ENCODE measurements at places on chromosomes 1 and 21.

DNA sequence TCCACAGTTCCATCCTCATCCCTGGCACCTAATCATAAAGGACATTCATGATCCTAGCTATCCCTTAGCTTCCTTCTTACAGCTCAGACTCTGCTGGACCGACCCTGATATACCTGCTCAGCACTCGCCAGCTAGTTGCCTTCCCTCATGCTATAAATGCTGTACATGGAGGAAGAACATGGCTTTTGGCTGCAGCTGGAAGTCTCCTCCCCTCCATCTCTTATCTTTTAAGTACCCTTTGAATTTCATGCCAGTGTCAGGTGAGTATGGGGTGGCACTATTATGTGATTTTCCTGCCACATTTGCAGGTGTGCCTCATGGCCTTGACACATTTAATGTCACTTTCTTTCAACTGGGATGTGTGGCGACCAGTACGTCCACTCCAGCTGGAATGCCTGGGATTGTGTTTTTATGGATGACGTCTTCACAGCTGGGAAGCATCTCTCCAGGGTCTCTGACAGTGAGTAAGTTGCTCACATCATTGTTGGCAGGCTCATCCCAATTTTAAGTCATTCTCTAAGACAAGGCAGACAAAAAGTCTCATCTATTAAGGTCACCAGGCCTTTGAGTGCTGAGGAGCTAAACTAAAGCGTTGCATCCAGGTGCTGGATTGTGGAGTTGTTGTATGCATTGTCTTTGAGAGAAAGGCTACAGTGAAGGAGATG is 43.4 kb downstream of the RUNX1 start:
- no peak for DNase-seq

DNA sequence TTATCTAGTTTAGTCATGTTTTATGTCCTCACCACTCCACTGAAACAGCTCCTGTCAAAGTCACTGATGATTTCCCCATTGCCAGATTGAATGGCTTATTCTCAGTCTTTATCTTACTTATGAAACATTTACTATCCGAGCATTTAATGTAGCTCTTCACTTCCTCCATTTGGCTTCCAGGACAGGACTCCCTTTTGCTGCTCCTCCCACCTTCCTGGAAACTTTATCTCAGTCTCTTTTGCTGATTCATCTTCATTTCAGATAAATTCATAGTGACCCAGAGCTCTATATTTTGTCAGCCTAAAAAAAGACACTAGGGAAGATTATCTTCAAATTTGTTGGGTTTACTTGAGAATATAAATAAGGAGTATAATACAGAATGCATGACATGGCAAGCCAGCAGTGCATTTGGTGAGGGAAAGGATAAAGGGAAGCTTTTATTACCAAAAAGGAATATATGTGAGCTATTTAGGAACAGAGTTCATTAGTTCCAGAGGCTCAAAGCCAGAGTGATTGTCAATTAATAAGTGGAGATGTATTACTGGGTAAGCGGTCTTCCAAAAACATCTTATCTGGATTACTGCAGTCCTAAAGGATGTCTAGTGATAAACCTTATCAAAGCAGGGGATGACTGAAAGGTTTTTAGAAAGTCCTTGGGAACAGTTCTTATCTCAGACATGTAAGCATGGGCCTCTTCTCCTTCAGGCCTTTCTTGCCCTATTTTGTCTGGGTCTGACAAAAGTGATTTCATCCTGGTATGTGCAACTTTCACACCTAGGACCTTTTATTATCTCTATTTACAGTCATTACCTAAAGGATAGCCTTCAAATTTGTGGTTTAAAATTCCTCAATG is 25.6 kb downstream of the IL23R start:
- DNase-seq = no peak

GRCh38 chr1:241605146-241605805 is 34.9 kb downstream of the CHML start:
- DNase-seq = no peak

- DNase-seq = no peak
These were observed 11.7 kb upstream of the CD55 start for GRCh38 chr1:207309745-207310273.

- DNase-seq = no peak
These were observed 7.7 kb downstream of the ANKRD35 start for GRCh38 chr1:145877923-145878486.

GRCh38 chr1:153553830-153554541 is 4.9 kb upstream of the S100A3 start:
- no peak for DNase-seq

- DNase-seq = no peak
These were observed 355.8 kb upstream of the PTBP2 start for GRCh38 chr1:96365596-96366390.

GRCh38 chr1:68142036-68142435 is 90.3 kb downstream of the WLS start:
- DNase-seq = no peak

Data from osteocyte (in vitro differentiated cells).